ENCODE measurements at places on chromosomes 7 and 10.

- no peak for ATAC-seq
Observed at GRCh38 chr7:40455485-40455884, 320.7 kb downstream of the SUGCT start.

DNA sequence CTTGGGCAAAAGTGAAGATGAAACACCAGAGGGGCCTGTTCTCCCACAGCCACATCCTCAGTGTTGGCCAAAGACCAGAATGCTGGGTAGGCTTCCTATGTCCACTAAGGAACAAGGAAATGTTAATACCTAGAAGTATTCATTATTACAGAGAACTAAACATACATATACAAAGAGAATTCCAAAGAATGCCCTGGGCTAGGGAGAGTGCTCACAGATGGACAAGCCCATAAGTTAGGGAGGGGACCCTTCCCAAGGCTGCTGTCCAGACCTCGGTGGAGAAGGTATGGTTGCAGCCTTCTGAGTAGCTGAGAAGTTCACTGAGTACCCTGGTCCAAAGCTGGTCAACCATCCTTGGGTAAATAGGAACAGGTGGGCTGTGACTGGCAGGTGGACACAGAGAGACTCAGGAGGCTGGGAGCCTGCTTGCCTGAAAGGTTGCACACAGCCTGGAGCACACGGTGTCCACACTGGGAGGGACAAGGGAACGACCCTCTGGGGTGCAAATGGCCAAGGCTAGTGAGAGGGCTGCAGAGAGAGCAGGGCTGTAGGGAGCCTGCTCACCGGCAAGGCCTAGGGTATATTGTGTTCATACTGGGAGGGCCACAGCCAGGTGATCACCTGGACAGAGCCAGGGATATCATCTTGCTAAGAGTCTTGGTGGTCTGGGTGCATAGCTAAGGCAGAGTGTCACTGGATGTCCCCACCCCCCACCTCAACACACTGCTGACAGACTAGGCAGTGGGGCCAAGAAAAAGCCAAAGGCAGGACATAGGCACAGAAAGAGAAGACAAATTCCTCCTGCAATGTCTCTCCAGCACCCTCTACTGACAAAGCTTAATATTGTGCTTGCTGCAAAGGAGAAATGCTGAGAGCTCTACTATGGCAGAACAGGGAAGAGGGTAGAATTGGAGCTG lies 40.3 kb downstream of the CPVL start:
- peak; percentile 72 for ATAC-seq

- ATAC-seq = no peak
Observed at GRCh38 chr7:54846273-54846672, 87.3 kb upstream of the SEC61G start.

DNA sequence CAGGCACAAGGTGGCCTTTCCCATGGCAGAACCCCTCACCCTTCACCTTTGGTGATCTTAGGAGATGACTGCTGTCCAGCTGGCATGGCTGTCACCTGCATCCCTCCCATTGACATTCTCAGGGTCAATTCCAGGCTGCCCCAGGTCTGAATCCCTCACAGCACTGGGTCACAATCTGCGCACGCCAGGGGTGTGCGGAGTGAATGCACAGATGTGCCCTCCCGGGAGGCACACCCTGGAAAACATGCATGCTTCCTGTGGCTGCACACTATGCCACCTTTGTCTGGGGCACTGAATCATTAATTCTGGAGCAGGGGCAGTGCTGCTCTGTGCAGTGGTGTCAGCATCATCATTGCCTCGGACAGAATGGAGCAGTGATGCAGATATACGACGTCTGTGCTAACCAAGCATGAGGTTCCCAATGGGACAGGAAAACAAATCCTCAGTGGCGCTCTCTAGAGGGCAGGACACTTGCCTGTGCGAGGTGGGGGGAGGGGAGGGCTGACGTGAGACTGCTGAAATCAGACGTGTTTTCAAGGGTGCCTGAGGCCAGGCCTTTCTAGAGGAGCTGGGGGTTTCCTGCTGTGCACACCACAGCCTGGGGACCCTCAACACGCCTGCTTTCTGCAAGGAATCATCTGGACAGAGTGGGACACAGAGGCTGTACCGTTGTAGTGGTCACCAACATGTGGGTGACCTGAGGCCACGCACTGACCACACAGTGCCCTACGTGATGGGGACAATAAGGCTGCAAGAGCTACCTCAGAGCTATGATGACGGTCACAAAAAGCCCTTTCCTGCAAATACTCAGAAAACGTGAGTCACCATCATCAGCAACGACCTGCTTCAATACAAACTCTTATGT lies 77.9 kb downstream of the HIPK2 start:
- ATAC-seq = no peak

- ATAC-seq = no peak
Observed at GRCh38 chr7:40676221-40676620, 541.4 kb downstream of the SUGCT start.

- ATAC-seq = no peak
Observed at GRCh38 chr10:31188792-31189406, 130.1 kb upstream of the ZEB1 start.

DNA sequence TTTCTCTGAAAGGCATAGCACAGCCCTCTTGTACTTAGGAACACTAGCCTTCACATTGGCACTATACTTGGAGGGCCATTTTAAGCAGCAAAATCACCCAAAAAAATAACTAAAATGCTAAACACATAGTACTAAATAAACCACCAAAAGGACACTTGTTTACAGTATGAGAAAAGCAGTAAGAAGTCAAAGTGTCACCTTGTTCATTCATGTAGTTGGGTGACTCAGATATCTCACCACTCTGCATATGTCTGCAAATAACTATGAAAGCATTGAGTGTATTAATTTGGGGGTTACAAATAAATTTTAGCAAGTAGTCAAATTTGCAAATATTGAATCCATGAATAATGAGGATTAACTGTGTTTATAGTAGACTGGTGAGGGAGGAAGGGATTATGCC lies 107.6 kb downstream of the ELAPOR2 start:
- ATAC-seq = no peak

DNA sequence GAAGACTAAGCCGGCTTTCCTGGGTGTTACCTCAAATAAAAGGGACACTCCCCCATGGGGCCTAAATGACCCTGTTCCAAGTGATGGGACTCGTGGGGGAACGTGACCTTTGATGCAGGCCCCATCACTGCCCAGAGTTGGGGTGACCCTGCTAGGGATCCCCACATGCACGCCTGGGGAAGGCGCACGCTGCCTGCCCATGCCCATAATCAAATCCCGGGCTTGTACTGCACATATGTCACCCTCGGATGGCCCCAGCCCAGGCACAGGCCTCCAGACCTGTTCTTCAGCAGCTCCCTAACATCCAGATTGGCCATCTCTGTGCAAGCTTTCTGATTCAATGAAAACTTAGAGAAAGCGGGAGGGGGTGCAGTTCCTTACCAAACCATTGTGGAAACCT lies 14.7 kb downstream of the EBF3 start:
- ATAC-seq = no peak

- ATAC-seq = peak; percentile 75
Observed at GRCh38 chr10:132446661-132447445, 49.9 kb downstream of the PWWP2B start.

GRCh38 chr7:85896531-85896930 lies 709.7 kb upstream of the SEMA3D start:
- ATAC-seq = no peak

DNA sequence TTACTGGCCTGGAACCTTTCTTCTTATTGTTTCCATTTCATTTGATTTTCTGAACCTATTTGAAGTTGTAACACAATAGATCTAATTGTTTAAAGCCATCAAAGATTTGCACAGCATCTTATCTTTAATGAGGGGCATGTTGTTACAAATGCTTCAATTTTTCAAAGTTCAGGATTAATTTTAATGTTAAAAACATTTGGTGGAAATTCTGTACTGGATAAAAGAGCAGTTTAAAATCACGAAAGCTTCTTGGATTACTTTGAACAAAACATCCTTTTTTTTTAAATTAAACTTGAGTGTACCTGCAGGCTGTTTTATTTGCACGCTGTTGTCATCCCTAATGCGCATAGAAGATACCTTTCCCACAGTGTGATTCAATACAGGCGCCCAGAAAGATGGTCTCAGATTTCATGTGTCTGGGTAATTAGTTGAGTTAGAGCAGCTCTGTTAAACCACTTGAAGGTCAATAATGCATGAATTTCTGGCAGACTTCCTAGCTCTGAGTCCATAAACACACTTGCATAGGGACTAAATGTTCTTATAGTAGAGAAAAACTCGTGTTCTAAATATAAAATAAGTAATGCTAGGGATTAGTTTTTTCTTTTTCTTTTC lies 29.3 kb upstream of the DDX50 start:
- no peak for ATAC-seq

GRCh38 chr7:85150624-85151023 lies 36.2 kb downstream of the SEMA3D start:
- ATAC-seq = no peak
